COLO829 (cell line): ENCODE measurements at places on chromosomes 2 and 18.

DNA sequence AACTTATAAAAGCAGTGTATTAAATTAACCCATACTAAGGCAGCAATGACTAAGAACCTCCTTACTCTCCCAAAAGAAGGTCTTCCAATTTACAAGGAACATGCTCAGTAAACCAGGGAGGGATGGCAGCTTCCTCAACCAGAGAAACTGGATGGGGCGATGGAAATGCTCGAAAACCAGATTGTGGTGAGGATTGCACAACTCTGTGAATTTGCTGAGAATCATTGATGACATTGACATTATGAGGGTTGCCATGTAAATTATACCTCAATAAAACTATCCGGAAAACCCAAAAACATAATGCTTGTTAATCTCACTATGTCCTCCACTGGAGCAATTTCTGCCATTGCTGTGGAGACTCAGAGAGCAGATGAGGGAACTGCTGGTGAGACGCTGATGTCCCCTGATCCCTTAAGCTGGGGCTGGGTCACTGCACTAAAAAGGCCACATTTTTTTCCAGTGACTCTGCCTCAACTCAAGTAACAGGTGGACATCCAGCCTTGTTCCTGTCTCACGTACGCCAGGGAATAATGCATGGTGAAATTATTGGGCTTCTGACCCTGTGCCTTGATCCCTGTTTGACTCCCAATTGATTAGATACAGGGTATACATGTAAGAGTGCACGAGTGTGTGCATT lies 288.3 kb downstream of the CYP26B1 start:
- no peak for DNase-seq

- no peak for DNase-seq
These were observed 3.8 kb downstream of the TGIF1 start for GRCh38 chr18:3453540-3454364.

DNA sequence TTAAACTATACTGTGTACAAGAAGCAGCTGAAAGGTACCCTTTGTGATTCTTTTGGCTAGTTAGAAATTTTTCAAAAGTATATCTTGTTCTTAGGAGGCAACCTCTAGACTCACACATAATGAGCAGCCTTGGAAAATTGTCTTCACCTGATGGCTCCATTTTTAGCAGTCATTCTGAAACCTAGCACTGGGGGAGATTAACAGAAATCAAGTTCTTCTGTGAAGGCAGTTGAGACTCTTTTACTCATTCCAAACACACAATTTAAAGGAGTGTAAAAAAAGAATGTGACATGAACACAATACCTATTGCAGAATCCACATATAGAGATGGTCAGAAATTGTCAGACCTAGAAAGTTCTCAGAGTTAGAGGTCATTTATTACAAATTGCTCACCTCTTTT lies 197.7 kb downstream of the UBE2E3 start:
- no peak for DNase-seq

- no peak for DNase-seq
These were observed 20.9 kb upstream of the CFAP36 start for GRCh38 chr2:55498582-55498981.

DNA sequence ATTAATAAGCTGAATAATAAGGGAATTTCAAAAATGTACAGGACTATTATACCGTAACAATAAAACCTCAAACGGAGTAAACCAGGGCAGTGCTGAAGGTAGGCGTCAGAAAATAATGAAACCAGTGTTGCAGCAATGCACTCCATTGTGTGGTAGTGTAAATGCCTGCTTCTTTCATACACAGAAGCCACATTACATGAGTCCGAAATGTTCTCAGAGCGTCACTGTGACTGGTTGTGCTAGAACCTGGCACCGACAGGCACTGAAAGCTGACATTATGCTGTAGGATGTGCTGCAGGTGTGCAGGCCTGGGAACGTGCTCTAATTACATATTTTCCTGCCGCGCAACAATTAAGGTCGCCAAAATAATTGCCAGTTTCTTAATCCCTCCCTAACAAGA lies 53.3 kb downstream of the ZEB2 start:
- DNase-seq: no peak

DNA sequence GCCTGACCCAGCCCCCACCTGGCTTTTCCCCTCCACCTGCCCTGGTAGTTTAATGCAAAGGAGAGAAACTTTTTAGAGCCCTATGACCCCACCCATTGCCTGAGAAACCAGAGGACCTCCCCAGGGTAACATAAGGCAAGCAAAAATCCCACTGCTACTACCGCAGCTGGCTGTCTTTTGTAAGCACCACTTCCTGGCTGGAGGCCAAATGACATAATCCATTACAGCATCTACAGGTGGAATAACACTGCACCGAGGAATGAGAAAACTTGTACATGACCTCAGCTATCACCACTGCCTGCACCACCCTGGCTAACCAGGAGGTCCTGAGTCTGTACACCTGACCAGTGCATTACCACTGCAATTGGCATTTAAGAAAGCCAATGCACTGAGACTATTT lies 149.6 kb upstream of the GALNT5 start:
- no peak for DNase-seq

GRCh38 chr2:57703407-57703806 lies 343.2 kb upstream of the VRK2 start:
- no peak for DNase-seq

- peak; percentile 8 for DNase-seq
These were observed 64.8 kb downstream of the REV1 start for GRCh38 chr2:99425022-99425421.

DNA sequence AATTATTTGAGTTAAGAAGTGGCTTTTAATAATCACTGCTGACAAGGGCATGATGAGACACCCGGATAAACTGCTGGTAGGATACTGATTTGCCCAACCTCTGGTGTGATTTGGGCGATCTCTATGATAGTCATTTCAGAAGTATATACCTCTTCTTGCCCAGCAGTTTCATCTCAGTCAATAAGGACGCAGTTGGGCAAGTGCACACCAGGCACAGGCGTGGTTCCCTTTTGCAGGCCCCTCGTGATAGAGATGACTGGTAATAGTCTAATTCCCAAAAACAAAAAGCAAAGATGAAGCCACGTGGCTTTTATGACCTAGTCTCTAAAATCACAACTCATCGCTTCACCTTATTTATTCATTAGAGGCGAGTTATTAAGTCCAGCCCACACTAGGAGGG lies 246.4 kb downstream of the PRKCE start:
- no peak for DNase-seq

- DNase-seq: no peak
These were observed 103.8 kb upstream of the OSR1 start for GRCh38 chr2:19462256-19462645.

GRCh38 chr2:182069908-182070307 lies 84.3 kb downstream of the PPP1R1C start:
- DNase-seq: no peak

GRCh38 chr2:708667-709066 lies 31.5 kb upstream of the TMEM18 start:
- DNase-seq: no peak

GRCh38 chr2:181304011-181304844 lies 153.0 kb upstream of the ITGA4 start:
- DNase-seq: no peak

DNA sequence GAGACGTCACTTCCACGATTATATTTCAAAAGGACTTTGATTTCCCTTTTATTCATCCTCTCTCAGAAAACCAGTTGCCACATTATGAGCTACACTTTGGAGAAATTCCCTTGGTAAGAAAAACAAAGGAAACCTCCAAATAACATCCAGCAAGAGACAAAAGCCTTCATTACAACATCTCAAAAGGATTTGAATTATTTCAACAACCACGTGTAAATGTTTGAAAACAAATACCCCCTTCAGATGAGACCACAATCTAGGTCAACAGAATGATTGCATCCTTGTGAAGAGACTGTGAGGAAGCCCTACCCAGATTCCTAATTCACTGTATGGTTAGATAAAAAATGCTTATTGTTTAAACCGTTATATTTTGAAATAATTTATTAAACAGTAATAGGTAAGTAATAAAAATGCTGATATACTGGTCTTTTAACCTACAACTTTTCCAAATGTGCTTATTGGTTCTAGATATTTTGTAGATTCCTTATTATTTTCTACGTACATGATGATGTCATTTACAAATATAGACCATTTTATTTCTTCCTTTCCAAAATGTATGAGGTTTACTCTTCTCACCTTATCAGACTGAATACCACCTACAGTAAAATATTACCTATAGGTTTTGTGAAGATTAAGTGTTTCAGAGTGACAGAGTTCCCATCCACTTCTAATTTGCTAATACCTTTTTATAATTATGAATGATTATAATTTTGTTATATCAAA lies 922.7 kb upstream of the CHAC2 start:
- DNase-seq: no peak

DNA sequence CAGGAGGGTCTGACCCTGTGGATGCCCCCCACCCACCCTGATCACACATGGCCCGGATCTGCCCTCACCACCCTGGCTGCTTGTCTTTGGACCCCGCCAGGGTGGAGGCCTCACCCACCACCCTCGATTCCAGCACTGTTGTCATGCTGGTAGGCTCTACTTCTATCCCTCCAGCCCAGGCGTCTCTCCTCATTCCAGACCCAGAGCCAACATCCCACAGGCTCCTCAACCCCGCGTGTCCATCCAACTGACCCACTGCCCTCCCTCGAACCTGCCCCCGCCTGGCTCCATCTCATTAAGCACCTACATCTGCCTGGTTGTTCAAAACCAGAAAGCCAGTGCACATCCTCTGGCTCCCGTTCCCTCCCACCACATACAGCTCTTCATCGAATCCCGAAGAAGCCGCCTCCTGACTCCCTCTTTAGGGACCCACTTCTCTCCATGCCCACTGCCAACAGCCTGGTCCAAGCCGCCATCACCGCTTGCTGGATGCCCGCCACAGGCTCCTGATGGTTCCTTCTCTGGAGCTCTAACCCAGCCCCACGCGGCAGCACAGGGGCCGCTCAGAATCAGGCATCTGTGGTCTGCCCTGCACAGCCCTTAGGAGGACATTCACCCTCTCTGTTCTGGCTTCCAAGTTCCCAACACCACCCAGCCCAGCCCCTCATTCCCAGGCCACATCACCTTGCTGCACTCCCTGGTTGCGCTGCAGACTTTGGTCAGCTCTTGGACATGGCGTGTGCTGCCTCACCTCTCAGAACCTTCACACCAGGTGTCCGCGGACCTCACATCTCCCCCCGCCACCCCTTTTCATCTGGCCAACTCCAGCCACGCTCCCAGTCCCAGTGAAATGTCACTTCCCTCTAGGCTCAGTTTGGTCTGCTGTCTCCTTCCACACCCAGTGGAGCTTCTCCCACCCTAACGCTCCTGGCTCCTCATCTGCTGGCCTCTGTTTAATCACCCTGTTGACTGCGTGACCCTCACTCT lies 43.0 kb downstream of the EMX1 start:
- DNase-seq: no peak

- DNase-seq: no peak
These were observed 316.5 kb downstream of the MBD2 start for GRCh38 chr18:53907921-53908320.

- no peak for DNase-seq
These were observed 3.0 kb upstream of the SP9 start for GRCh38 chr2:174331595-174332216.

GRCh38 chr2:98823196-98824170 lies 92.6 kb upstream of the MGAT4A start:
- no peak for DNase-seq

DNA sequence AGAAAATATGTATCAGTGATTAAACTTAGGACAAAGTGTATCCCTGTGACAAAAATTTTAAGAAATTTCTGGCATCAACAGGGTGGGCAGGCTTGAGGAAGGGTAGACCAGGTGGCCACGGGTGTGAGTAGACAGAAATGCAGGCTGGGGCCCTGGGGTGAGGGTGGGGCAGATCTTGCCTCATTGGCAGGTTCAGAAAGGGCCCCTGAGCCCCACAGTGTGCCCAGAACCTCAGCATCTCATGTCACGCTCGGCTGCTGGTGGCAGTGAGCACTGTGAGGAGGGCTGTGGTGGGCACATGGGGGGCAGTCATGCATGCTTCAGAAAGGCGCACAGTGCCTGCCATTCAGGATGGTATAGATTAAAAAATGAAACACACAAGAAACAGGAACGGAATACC lies 7.6 kb upstream of the ASB18 start:
- DNase-seq: no peak

GRCh38 chr18:9796935-9797549 lies 88.7 kb upstream of the TXNDC2 start:
- DNase-seq: no peak

GRCh38 chr2:240066489-240066888 lies 13.2 kb upstream of the OR6B3 start:
- no peak for DNase-seq

DNA sequence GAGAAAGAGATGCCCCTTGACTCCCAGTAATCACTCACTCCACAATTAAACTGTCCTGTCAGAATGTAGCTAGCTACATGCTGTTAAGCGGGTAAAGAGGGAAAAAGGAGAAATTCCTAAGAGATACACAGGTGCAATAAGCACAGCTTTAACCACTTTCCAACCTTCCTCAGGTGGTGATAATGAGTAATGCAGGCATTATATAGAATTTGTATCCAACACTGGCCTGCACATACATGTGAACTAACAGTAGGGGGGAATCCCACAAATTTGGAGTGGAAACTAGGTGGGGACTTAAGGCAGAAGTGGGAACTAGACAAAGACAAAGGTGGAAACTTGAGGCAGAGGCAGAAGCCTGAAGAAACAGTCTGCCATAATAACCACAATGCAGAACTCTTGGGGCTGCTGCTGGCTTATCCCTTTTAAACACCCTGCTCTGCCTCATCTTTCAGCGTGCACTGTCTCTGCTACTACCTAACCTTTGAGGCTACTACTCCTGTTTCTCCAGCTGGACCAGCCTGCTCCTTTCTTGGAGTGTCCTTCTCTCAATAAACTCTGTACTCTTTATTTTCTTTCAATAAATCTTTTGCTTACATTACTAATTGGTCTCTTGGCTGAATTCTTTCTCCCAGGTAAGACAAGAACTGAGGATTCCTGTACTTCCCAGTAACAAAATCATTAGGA lies 259.7 kb downstream of the PDE11A start:
- no peak for DNase-seq

- DNase-seq: no peak
These were observed 135.2 kb downstream of the RHBDD1 start for GRCh38 chr2:226971084-226971483.

GRCh38 chr2:23695214-23695889 lies 231.6 kb downstream of the ATAD2B start:
- no peak for DNase-seq

GRCh38 chr2:169727065-169727464 lies 6.6 kb upstream of the KLHL23 start:
- no peak for DNase-seq

DNA sequence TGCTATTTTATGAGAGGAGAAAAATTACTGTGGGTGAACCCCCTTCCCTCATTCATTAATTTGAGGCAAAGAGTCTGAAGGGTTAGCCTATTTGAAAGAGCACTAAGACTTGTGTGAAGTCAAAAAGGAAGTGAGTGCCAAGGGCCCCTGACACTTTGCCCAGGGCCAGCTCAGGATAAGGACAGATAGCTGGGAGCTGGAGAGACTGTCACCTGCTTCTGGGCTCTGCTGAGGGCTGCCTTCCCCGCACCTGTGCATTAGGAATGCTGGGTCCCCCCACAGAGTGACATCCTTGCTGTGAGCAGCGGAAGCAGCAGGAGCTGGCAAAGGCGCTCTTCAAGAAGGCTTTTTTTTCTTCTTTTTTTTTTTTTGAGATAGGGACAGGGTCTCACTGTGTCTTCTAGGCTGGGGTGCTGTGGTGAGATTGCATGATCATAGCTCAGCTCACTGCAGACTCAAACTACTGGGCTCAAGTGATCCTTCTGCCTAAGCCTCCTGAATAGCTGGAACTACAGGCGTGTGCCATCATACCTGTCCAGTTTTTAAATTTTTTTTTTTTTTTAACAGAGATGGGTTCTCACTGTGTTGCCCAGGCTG lies 148.3 kb downstream of the AQP4 start:
- DNase-seq: no peak
